CD4-positive, alpha-beta T cell treated with Interleukin-17A for 1 hour (primary cell): ENCODE measurements at places on chromosomes 7 and 10.
A peak's percentile ranks its signal among the peaks of the same experiment; 100 is the strongest.

GRCh38 chr7:80014511-80014910 lies 120.1 kb upstream of the GNAI1 start:
- DNase-seq, result no peak

- peak; percentile 10 for DNase-seq
Observed at GRCh38 chr7:37656913-37657530, 26.5 kb upstream of the GPR141 start.

DNA sequence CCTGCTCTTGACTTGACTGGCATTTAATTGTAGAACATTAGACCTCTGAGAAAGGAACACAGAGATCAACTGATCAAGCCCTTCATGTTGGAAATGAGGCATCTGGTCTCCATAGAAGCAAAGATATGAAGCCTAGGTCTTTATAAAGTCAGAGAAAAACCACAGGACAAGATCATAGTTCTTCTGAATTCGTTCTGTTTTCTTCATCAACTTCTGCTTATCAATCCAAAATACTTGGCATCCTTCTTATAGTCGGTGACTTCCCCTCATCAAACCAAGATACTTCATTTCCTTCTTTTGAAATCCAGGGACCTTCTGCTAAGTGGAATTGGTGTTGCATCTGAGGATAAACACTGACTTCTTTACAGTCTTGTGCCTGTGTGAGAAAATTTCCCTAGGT lies 77.1 kb upstream of the PRKCQ start:
- no peak for DNase-seq

GRCh38 chr7:69067397-69067796 lies 530.9 kb upstream of the AUTS2 start:
- DNase-seq, result no peak

DNA sequence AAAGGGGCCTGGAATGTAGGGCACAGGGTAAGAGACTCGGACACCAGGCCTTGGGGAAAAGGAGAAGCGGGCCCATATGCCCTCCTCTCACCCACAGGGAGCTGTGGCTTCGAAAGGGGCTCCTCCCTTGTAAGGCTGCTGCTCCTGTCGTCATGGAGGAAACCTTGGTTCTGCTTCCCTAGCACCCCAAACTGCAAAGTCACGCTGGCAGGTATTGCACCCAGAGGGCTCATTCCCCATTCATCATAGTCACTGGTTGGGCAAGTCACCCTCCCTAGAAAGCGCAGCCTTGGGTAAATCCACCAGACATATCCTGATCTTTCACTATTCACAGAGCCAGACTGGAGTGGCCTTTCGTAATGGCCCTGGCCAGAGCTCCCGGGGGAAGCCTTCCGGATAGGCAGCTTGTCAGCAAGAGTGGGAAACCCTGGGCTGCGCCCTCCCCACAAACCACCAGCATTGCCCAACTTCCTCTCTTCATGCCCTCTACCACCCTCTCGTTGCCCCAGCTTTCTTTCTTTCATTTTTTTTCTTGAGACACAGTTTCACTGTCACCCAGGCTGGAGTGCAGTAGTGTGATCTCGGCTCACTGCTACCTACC lies 121.0 kb downstream of the HIP1 start:
- DNase-seq, result peak; percentile 78

DNA sequence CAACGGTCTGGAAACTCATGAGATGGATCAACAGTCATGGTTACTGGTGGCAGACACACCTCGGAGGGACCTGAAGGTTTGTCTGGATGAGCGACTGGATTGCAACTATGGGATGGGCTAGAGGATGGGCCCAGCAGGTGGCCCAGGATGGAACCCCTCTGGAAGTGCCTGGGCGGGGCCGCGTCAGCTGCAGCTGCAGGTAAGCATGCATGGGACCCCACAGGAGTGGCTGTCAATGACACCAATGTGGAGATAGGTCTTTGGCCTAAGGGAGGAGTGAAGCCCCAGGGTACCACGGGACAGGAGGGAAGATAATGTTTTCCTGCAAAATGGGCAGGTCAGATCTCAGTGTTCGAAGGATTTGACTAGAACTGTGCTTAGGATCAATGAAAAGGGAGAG lies 103.4 kb downstream of the LANCL2 start:
- DNase-seq, result no peak

GRCh38 chr7:14420768-14421167 lies 431.3 kb upstream of the ETV1 start:
- DNase-seq, result no peak

DNA sequence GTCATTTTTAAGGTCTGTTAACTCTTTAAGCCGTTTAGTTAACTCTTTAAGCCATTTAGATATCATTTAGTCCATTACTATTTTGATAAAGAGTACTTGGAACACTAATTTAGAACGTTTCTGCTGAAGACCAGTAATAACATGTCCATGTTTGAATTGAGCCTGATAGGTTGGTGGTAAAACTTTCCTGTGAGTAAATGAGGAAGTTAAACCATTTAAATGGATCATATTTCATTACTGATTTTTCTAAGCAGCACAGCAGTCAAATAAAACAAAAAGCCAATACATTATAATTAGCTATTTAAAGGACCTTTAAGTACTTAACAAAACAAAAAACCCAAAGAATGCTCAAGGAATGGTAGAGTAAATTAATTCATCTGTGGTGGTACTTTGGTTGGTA lies 29.4 kb downstream of the PHTF2 start:
- DNase-seq, result no peak

GRCh38 chr7:93728292-93728691 lies 153.8 kb upstream of the CALCR start:
- DNase-seq, result no peak

DNA sequence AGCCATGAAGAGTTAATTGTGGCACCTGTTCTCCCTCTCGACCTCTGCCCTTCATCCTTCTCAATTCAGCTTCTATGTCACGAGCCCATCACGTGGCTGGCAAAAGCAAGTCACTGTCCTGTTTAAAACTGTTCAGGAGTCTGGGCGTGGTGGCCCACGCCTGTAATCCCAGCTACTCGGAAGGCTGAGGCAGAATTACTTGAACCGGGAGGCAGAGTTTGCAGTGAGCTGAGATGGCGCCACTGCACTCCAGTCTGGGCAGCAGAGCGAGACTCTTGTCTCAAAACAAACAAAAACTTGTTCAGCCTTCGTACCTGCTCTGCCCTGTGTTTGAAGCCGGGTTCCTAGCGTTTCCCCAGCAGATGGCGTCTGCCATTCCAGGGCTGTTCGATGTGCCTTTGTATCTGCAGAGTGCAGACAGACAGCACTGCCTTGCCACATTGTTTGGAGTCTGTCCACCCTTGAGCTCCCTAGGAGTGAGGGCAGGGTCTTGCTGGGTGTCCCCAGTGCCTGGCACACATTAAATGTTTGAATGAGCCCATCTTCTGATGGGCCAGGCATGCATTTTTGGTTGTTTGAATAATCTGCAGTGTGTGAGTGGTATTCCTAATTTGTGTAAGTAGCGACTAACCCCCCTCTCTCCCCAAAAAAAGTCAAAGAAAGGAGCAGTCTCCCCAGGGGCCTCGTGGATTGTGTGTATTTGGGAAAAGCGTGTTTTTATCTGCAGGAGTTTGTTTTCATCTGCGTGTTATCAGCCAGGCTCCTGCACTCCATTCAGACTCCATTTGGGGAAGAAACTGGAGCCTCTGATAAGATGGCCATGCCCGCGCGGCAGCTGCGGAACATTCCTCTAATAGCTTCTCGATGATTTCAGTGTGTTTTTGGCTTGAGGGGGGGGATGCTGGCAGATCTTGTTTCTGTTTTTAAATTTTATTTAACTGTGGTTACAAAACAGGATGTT lies 61.2 kb downstream of the DNAJB6 start:
- DNase-seq, result no peak

GRCh38 chr10:124539935-124540641 lies 78.5 kb downstream of the LHPP start:
- peak; percentile 72 for DNase-seq

- no peak for DNase-seq
Observed at GRCh38 chr7:1352656-1353271, 106.5 kb downstream of the MICALL2 start.

DNA sequence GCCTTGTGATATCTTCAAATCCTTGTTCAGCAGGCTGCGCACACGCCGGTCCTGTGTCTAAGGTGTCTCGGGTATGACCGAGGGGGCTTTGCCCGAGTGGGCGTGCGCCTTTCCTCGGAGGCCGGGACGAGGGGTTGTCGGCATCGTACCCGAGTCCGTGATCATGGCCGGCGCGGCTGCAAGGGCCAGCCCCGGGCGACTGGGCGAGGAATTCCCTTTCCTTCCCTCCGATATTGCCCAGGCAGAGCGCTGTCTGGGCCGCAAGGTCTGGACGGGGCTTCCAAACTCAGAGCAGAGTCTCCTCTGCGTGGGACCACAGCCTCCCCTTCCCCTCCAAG lies 59.7 kb downstream of the ZNF467 start:
- DNase-seq, result no peak

GRCh38 chr7:21754963-21755362 lies 190.7 kb downstream of the CDCA7L start:
- DNase-seq, result no peak

DNA sequence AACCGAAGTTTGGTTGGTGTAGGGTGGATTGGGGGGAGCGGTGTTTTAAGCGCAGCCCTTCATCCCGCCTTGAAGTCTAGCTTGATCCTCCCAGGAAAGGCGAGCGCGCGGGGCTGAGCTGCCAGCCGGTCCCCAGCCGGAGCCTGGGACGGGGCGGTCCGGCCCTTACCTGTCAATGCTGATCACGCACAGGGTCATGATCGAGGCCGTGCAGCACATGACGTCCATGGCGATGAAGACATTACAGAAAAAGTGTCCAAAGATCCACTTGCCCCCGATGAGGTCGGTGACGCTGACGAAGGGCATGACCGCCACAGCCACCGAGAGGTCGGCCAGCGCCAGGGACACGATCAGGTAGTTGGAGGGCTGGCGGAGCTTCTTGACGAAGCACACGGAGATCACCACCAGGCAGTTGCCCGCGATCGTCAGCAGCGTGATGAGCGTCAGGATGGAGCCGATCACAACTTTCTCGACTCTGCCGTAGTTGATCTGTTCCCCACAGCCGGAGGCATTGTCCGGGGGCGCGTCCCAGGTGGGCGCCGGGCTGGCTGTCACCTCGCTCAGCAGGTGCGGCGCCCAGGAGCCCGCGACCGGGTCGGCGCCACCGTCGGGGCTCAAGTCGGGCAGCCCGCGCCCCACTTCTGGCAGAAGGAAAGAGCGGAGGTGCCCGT lies 740 bp downstream of the HTR7 start:
- DNase-seq, result peak; percentile 7

DNA sequence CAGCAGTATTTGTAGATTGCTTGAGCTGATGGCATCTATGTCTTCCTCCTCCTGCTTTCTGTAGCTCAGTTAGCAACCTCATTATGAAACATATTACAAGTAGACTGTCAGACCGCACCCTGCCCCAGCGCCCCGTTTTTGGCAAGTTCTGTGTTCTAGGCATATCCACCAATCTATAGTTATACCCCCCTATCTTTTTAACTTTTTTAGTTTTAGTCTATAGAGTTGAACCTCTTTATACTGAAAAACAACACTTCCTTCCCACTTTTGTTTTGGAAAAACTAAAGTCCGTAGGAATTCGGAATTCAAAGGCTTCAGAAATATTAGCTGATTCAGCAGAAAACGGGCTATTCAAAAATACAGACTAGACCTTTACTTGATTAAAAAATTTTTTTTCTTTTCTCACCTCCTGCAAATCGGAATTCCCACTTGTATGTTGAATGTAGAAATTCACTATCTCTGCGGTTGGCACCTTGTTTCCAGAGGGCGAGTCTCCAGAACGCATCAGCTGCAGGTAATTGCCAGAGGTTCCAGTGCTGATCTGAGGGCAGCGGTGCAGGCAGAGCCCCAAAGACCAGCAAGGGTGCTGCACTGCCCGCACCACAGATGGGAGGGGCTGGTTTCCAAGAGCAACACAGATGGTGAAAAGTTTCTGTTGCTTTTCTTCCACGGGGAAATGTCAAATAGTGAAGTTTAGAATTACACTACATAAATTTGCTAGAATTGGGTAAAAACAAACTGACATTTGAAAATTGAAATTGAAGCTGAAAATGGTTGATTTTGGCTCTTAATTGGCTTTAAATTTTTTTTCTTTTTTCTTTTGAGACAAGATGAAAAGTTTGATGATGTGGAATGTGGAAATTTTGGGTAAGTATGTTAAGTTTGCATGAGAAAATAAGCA lies 2.2 kb upstream of the FZD8 start:
- peak; percentile 7 for DNase-seq

DNA sequence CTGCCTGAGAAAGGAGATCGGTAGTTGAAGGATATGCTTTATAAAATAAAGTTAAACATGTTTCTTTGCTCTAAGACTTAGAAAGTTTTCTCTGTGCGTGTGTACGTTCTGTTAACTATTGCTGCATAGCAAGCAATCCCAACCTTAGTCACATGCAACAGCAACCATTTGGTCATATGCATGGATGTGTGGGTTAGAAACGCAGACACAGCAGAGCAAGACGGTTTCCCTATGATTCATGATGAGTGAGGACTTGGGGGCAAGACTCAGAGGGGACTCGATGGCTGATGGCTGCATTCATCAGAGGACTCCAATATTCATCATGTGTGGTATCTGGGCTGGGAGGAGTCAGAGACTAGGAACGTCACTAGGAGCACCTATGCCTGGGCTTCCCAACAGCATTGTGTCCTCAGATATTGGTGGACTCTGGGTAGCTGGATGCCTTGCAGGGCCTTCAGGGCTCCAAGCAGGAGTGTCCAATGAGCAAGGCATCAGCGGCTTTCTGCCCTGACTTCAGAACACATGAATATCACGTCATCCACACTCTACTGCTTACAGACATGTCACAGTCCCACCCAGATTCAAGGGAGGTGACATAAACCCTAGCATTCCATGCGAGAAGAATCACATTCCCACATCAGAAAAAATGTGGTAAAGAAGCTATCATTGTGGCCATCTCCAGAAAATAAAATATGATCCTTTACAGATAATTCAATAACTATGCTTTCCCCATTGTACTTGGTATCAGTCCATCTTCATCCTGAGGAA lies 731.2 kb downstream of the TNS3 start:
- no peak for DNase-seq
